ENCODE measurements at places on chromosomes 2 and 18.

DNA sequence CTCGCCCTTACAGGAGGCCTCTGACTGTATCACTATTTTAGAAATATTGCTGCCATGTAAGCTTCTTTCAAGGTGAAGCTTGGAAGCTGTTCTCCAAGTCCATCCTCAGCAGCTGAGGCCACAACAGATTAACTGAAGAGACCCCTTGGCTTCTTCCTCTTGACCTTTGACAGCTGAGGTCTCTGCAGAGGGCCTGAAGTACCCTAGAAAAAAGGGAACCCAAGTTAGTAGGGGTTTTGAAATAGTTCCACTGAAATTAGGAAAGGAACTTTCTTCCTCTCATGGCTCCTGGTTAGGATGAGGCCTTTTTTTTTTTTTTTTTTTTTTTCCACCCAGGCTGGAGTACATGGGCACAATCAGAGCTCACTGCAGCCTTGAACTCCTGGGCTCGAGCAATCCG lies 15.5 kb upstream of the IHH start:
- DNase-seq: no peak

DNA sequence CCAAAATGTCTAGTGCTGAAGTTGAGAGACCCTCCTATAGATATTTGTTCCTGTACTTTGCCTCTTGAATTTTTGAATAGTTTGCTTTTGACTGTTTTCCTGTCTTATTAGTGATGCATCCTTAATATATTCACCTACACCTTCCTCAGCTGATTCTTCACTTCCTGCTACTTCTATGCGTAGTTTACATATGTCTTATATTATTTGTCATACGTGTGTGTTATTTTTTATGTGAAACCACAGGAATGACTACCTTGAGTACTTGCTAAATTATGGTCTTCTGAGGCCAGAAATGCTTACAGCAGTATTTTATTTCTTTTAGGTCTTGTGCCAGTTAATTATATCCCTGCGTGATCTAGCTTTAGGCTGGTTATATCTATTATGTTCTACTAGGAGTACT lies 9.9 kb downstream of the UBE2E3 start:
- no peak for DNase-seq

DNA sequence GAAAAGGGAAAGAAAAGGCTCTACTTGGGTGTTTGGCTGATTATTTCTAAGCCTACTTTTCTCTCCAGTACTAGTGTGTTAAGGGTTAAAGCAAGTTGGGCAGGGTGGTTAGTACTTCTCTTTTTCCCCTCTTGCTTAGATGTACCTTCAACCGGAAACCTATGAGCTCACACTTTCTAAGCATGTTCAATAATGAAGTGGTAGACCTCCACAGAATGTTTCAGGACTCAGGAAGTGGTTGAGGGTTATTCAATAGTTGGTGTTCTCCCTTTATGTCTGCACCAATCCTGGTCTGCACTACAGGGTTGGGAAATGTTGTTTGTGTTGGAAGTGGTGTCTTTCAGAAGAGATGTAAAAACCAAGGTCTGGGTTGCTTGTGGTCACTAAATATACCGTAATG lies 137.1 kb downstream of the ZEB2 start:
- DNase-seq: no peak

DNA sequence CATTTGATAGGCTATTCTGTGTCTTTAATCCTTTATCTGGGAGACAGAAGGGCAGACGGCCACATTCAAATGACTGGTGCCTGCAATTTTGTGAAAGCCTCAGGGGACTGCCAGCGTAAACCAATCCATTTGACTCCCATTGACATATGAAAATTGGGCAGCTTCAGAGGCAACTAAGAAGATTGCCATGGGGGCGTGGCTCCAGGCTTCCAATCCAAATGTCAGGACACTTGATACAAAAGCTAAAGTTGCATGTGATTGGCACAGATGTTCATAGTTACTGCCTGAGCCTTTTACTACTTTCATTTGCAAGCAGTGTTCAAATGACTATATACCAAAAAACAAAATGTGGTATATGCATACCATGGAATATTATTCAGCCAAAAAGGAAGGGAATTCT lies 42.0 kb downstream of the SPC25 start:
- DNase-seq: no peak

GRCh38 chr2:169232551-169233154 lies 129.7 kb downstream of the LRP2 start:
- DNase-seq: no peak

DNA sequence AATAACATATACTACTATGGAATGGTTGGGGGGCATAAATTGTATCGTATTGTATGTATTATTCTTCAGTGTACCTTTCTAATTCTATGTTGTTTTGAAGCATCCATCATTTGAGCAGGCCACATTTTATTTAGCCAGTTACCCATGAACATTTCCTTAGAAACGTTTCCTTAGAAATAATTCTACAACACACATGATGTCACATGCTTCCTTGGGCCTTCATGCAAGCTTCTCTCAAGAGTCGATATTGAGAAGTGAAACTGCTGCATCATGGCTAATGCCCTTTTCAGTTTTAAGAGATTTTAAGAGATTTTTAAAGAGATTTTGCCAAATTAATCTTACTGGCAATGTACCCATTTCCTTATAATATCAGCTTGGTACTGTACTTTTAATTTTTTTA lies 63.9 kb downstream of the ALPK2 start:
- DNase-seq: no peak

- DNase-seq: no peak
Measured at GRCh38 chr2:120826260-120826648, 90.6 kb downstream of the GLI2 start.

DNA sequence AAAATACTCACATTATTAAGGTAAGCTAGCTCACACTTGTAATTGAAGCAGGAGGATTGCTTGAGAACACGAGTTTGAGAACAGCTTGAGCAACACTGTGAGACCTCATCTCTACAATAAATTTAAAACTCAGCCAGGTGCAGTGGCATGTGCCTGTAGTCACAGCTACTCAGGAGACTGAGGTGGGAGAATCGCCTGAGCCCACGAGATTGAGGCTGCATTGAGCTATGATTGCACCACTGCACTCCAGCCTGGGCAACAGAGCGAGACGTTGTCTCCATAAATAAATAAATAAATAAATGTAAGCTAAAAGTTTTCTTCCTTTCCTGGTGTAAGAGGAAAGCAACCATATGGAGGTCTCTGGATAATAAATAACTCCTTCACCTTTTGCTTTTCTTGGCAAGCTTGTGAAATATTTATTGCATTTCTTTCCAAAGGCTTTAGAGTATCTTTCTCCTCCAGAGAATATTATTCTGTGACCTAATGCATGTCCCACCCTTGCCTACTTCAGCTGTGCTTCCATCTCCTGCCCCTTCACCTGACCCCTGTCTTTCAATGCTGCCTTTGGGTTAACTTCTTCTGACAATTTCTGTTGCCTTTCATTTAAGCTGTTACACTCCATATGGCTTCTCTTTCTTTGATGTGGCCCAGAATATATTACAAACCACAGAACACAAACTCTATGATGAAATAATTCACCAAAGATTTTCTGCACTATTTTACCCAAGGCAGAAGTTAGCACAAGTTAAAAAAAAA lies 280.7 kb upstream of the RND3 start:
- no peak for DNase-seq

GRCh38 chr2:129925381-129925780 lies 54.1 kb upstream of the RAB6C start:
- DNase-seq: no peak

DNA sequence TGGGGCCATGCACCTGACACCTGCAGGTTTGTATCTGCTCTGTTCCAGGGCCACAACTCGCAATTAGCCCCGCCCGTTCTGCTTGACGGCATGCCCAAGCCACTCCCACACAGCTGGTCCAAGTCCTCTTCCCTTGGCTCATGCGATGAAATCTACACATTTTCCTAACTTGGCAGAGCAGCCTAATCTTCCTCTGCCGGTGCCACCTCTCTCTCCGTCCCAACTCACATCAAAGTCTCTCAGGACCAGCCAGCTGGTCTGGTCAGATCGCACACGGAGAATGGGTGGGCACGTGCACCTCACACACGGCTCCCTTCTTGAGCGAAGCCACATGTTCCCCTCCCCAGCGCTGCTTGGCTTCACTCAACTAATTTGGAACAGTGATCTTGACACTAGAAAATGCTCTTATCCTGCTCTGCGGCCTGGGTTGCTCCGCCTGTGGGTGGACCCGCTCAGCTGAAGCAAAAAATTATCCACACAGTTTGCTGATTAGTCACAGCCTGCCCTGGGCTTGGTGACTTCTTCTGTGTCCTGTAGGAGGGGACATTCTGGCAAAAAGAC lies 176.7 kb downstream of the NRP2 start:
- DNase-seq: no peak

GRCh38 chr18:52333860-52334259 lies 6.1 kb upstream of the DCC start:
- DNase-seq: no peak

DNA sequence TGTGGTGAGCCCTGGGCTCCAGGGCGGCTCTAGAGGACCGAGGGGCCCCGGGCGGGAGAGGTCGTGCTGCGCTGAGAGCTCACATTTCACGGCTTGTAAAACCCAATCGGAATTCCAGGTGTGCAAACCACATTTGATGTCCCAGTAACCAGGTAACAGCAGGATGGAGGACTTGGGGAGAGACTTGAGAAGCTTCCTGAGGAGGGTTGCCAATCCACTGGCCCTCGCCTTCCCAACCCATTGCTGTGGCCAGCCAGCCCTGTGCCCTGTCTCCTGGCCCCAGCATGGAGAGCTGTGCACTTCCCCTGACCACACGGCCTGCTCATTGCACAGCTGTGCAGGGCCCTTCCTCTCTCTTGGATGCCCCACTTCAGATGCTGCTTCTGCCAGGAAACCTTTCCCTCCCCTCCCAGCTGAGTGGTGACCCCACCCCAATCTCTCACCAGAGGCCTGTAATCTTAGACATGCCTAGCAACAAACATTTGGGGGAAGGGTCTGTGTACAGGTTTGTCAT lies 39.6 kb downstream of the ASB1 start:
- DNase-seq: no peak

- DNase-seq: no peak
Measured at GRCh38 chr2:70643715-70644114, 90.1 kb upstream of the TGFA start.

DNA sequence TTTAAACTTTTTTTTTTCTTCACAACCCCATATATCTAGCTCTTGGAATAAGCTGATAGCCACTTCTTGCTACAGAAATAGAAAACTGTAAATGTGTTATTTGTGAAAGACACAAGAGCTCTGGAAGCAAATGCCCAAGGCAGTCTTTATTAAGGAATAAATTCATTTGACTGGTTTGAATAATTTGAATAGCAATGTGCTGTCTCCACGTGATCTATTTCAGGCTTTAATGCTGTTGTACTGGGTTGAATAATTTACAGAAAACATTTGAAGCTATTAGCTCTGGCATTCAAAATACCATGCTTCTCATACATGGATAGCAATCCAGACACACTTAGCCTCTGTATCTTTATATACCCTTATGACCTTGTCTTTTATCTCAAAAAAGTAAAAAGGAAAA lies 366.7 kb upstream of the KCNJ3 start:
- DNase-seq: no peak

DNA sequence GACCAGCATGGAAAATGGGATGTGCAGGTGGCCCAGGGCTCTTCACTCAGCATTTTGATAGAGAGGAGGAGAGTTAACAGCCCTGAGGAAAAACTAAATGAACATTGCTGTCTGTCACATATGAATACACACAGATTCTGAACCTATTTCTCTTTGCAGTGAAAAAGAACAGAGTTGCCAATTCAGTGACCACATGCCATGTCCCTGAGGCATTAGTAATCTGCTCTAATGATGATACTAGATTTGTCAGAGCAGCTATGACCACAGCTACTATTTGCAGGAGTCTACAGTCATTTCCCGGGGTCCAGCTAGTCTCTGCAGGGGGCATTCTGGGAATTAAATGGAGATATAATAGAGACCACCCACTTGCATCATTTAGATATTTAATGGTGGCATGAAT lies 267.6 kb downstream of the TMX3 start:
- DNase-seq: no peak

DNA sequence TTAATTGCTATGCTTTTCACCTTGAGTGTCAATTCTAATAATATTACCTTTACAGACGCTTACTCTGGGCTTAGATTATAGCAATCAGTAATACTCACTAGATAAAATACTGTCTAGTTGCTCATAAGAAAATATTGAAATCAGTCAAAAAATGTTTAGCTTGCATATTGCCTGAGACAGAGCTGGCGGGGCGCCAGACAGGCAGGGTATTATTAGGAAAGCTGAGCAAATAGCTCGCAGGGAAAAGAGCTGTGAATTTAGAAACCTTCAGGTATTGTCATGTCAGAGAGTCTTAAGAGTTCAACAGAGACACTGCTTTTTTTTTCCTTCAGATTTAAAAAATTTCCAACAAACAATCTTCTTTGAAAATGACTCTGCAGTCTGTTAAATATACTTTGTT lies 118.4 kb downstream of the MEIS1 start:
- no peak for DNase-seq

DNA sequence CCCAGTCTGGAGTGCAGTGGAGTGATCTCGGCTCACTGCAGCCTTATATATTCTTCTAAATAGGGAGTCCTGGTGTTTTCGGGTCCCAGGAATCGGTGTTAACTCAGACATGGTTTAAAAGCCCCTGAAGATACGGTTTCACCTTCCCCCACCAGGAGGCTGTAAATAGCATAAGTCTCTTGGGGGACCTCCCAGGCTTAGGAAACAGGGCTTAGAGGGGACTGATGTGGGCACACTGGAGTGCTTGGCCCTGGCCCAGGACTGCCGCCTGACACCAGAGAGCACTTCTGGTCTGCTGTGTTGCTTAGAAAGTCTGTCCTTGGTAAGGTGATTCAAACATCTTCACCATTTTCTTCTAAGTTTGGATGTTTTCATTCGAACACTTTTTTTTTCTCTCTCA lies 39.7 kb upstream of the MAP4K4 start:
- no peak for DNase-seq

GRCh38 chr18:23599809-23600208 lies 13.5 kb upstream of the NPC1 start:
- no peak for DNase-seq

DNA sequence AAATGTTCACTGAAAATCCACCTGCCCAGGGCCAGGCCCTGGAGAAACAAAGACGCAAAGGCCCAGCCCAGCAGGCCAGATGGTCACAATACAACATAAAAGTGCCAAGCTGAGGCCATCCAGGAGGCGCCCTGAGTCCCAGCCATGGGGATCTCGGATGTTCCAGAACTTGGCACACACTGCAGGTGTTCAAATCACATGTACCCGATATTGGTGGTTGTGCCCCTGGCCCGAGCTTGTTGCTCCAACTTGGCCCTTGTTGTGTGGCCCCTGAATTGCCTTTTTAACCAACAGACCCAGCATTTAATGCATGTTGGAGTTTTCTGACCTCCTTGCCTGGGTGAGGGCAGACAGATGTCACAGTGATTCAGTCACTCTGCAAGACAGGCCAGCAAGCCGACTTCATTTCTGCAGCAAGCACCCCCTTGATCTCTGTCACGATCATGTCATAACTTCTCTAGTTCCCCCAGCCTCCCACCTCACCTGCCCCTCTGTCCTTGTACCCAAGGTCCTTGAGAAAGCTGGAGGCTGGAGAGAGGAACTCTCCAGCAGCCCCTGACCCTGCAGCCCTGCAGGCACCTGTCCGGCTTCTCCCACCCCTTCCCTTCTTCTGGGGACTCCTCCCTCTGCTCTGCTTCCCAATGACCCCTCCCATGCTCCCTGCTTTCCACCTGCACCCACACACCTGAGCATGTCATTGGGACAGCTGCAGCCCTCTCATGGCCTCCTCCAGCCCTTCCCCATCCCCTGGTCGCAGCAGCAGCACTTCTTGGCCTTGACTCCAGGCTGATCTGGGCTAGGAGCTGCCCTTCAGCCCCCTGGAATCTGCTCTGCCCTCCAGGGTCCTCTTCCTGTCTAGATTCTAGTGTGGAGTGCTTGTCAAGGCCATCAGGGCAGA lies 9.1 kb downstream of the NGEF start:
- no peak for DNase-seq

Data from stimulated activated CD8-positive, alpha-beta memory T cell treated with anti-CD3 and anti-CD28 coated beads, Interleukin-7, amount 100 ng/mL, for 48 hours (primary cell).